GM12878 (cell line): ENCODE measurements at places on chromosomes 1 and 21. TPM values are rescaled to one million over a fixed set of nuclear protein-coding genes. Genes with fewer than 3 reads are reported as not detected.

- peak overlapping the region; percentile 91 for H3K27ac ChIP-seq
- H3K4me1 ChIP-seq, result peaks cover 34% of the 10 kb centered on the region
- 0 out of 2 replicates have a peak overlapping the region, but pooled peaks have one; percentile 2 for H3K4me3 ChIP-seq
Observed at GRCh38 chr1:153790313-153790965, 15.2 kb downstream of the SLC27A3 start.

GRCh38 chr1:106621853-106622252, 434.6 kb upstream of the PRMT6 start:
- H3K27ac ChIP-seq, result no peak overlapping the region
- no peak overlapping the region for H3K4me3 ChIP-seq
- H3K4me1 ChIP-seq, result no peaks in the 10 kb centered on the region
- H3K36me3 ChIP-seq, result no peaks in the 10 kb centered on the region
- H3K27me3 ChIP-seq, result no peaks in the 10 kb centered on the region
- DNase-seq, result no peak

- H3K36me3 ChIP-seq, result no peaks in the 10 kb centered on the region
- no peak for DNase-seq
- H3K27me3 ChIP-seq, result no peaks in the 10 kb centered on the region
- H3K27ac ChIP-seq, result no peak overlapping the region
- H3K4me3 ChIP-seq, result no peak overlapping the region
Observed at GRCh38 chr21:42433946-42434551, 30.3 kb downstream of the UBASH3A start.

Gene SLC9A1
- polyA plus RNA-seq, result 7.4 and 7.6 TPM in 2 replicates

- DNase-seq, result no peak
- no peaks in the 10 kb centered on the region for H3K27me3 ChIP-seq
- peaks cover 12% of the 10 kb centered on the region for H3K4me1 ChIP-seq
- H3K4me3 ChIP-seq, result peak overlapping the region; percentile 71
- peaks cover 4% of the 10 kb centered on the region; the same call in 1 of the 2 replicates for H3K36me3 ChIP-seq
Observed at GRCh38 chr1:224432672-224433040, 1.9 kb downstream of the WDR26 start.

Gene SLC30A10
- not detected in 2 replicates for polyA plus RNA-seq

Gene OR2T2
- 0.90 and 1.5 TPM in 2 replicates for polyA plus RNA-seq
